Activated CD4-positive, alpha-beta T cell treated with anti-CD3 and anti-CD28 coated beads, Interleukin-2, amount 10 ng/mL, durations not matched to agents 24 days and 14 days (primary cell): ENCODE measurements at places on chromosomes 1 and 21. TPM values are rescaled to one million over a fixed set of nuclear protein-coding genes. Genes with fewer than 3 reads are reported as not detected.
A peak's percentile ranks its signal among the peaks of the same experiment; 100 is the strongest.

Gene OR14I1
- not detected in 2 replicates for total RNA-seq

Gene OR2T35
- not detected in 2 replicates for total RNA-seq

Gene TP53BP2
- 37.1 and 47.7 TPM in 2 replicates for total RNA-seq

Gene C1orf94
- not detected in 2 replicates for total RNA-seq

Gene STMN1
- 247 and 255 TPM in 2 replicates for total RNA-seq

Gene CLCA1
- not detected in 2 replicates for total RNA-seq

Gene SNAP47
- 28.6 and 30.9 TPM in 2 replicates for total RNA-seq

- no peak overlapping the region for H3K4me3 ChIP-seq
- DNase-seq, result no peak
- H3K27me3 ChIP-seq, result no peaks in the 10 kb centered on the region
- peaks cover 2% of the 10 kb centered on the region for H3K36me3 ChIP-seq
- no peak overlapping the region for H3K27ac ChIP-seq
- H3K4me1 ChIP-seq, result no peaks in the 10 kb centered on the region
Observed at GRCh38 chr1:6275826-6276782, 15.2 kb upstream of the GPR153 start.

DNA sequence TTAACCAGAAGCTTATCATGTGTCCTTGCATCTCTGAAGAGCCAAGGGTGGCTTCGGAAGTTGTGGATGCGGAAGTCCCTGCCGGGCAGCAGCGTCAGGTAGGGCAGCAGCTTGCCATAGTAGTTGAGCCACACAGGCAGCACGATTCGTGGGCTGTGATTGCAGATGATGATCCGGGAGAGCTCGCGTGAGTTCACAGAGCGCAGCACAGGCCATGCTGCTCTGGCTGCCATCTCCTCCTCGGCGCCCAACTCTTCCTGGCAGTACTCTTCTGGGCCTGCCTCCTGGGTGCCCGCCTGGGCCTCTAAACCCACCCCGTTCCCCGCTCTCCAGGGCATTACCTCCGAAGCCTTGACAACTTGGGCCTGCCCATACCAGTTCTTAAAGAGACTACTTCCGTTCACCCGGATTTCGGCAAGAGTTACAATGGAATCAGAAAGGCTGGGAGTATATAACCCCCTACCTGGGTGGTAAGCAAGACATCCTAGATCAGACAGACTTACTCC, at the start of gene VHLL:
TSS of gene VHLL (minus strand) at position 456 of the 506 bp plus-strand sequence. CDS start at position 338, 118 bp downstream.
- DNase-seq, result no peak
- peaks cover 15% of the 10 kb centered on the region for H3K4me1 ChIP-seq
- H3K27ac ChIP-seq, result no peak within 1 kb of the TSS
- no peaks in the 10 kb centered on the region for H3K27me3 ChIP-seq

GRCh38 chr1:59289570-59289969, 7.3 kb upstream of the FGGY start:
- H3K27ac ChIP-seq, result no peak overlapping the region
- no peaks in the 10 kb centered on the region for H3K36me3 ChIP-seq
- DNase-seq, result no peak
- H3K4me1 ChIP-seq, result peaks cover 17% of the 10 kb centered on the region
- peaks cover 20% of the 10 kb centered on the region for H3K27me3 ChIP-seq

- H3K27me3 ChIP-seq, result peaks cover 6% of the 10 kb centered on the region
- H3K36me3 ChIP-seq, result no peaks in the 10 kb centered on the region
- H3K27ac ChIP-seq, result no peak overlapping the region
Observed at GRCh38 chr1:184302346-184302745, 84.5 kb upstream of the C1orf21 start.

GRCh38 chr21:35565204-35565611, 495.1 kb downstream of the SETD4 start:
- peaks cover 11% of the 10 kb centered on the region for H3K27me3 ChIP-seq
- DNase-seq, result no peak
- H3K36me3 ChIP-seq, result no peaks in the 10 kb centered on the region
- H3K4me3 ChIP-seq, result no peak overlapping the region
- H3K27ac ChIP-seq, result no peak overlapping the region
- H3K4me1 ChIP-seq, result no peaks in the 10 kb centered on the region

DNA sequence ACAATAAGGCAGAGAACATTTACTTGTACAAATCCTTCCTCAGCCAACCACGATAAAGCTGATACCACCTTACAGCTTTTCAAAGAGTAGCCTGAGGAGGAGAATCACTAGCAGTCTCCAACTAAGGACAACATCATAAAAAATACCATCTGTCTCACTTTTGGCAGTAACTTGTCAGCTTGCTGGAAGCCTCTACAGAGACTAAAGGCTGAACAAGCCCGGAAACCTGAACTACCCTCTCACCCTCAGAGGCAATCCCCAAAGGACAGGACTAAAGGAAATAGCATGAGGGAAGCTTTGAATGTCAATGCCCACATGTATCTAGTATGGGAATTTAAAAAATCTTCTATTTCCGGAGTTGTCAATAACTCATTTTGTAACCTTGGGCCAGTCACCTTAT, 10.6 kb downstream of the SRSF4 start:
- H3K27ac ChIP-seq, result no peak overlapping the region
- DNase-seq, result no peak
- H3K4me3 ChIP-seq, result peak overlapping the region; percentile 65
- H3K4me1 ChIP-seq, result peaks cover 53% of the 10 kb centered on the region

DNA sequence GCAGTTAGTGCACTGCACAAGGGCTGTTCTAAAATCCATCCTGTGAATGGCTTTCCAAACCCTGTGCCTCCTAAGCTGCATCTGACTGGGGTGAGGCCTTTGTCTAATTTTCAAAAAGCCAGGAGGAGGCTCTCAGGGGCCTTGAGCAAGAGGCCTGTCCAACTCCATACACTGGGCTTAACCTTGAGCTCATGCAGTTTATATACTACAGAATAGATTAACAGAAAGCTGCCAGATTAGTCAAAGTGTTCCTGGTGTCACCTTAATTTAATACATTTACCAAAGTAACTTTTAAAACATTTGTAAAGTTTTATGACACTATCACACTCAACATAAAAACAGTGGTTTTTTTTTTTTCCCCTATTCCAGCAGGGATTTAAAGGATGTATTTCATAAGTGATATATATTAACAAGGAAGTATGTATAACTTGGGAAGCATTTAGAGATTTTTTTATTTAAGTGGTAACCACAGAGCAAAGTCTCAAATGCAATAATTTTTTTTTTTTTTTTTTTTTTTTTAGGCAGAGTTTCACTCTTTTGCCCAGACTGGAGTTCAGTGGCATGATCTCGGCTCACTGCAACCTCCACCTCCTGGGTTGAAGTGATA, 23.3 kb downstream of the CTH start:
- peaks cover 21% of the 10 kb centered on the region for H3K36me3 ChIP-seq
- H3K27ac ChIP-seq, result no peak overlapping the region
- no peaks in the 10 kb centered on the region for H3K27me3 ChIP-seq
- peaks cover 12% of the 10 kb centered on the region for H3K4me1 ChIP-seq
- H3K4me3 ChIP-seq, result no peak overlapping the region
- DNase-seq, result no peak

GRCh38 chr1:224308064-224308463, 21.9 kb downstream of the NVL start:
- no peaks in the 10 kb centered on the region for H3K27me3 ChIP-seq
- H3K4me3 ChIP-seq, result no peak overlapping the region
- H3K4me1 ChIP-seq, result no peaks in the 10 kb centered on the region
- peaks cover 44% of the 10 kb centered on the region for H3K36me3 ChIP-seq
- H3K27ac ChIP-seq, result no peak overlapping the region
- DNase-seq, result no peak

GRCh38 chr1:109243860-109244552, 5.3 kb upstream of the CELSR2 start:
- H3K4me3 ChIP-seq, result no peak overlapping the region
- H3K27me3 ChIP-seq, result peaks cover 26% of the 10 kb centered on the region
- H3K36me3 ChIP-seq, result peaks cover 7% of the 10 kb centered on the region
- DNase-seq, result no peak
- no peak overlapping the region for H3K27ac ChIP-seq

GRCh38 chr1:21205416-21205815, 28.7 kb upstream of the EIF4G3 start:
- H3K27me3 ChIP-seq, result no peaks in the 10 kb centered on the region
- no peak for DNase-seq
- no peak overlapping the region for H3K27ac ChIP-seq
- H3K4me3 ChIP-seq, result no peak overlapping the region
- H3K36me3 ChIP-seq, result no peaks in the 10 kb centered on the region

DNA sequence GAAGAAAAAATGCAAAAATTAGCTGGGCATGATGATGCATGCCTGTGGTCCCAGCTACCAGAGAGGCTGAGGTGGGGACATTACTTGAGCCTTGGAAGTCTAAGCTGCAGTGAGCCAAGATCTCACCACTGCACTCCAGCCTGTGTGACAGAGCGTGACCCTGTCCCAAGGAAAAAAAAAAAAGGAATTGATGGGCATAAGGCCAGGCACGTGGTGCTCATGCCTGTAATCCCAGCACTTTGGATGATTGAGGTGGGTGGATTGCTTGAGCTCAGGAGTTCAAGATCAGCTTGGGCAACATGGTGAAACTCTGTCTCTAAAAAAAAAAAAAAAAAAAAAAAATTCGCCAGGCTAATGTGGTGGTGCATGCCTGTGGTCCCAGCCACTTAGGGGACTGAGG, 55.8 kb upstream of the ATP2B4 start:
- peaks cover 9% of the 10 kb centered on the region for H3K27me3 ChIP-seq
- no peak overlapping the region for H3K27ac ChIP-seq
- no peaks in the 10 kb centered on the region for H3K4me1 ChIP-seq
- no peak for DNase-seq
- H3K4me3 ChIP-seq, result no peak overlapping the region
- no peaks in the 10 kb centered on the region for H3K36me3 ChIP-seq

- H3K27me3 ChIP-seq, result peaks cover 2% of the 10 kb centered on the region
- no peak overlapping the region for H3K27ac ChIP-seq
- no peaks in the 10 kb centered on the region for H3K36me3 ChIP-seq
- DNase-seq, result no peak
Observed at GRCh38 chr1:2133879-2134215, 60.7 kb downstream of the FAAP20 start.

GRCh38 chr1:15618655-15619525, 1.6 kb downstream of the DDI2 start:
- H3K27me3 ChIP-seq, result no peaks in the 10 kb centered on the region
- peak overlapping the region; percentile 94 for H3K27ac ChIP-seq
- peak overlapping the region; percentile 90 for H3K4me3 ChIP-seq
- H3K36me3 ChIP-seq, result peaks cover 18% of the 10 kb centered on the region
- peaks cover 38% of the 10 kb centered on the region for H3K4me1 ChIP-seq

DNA sequence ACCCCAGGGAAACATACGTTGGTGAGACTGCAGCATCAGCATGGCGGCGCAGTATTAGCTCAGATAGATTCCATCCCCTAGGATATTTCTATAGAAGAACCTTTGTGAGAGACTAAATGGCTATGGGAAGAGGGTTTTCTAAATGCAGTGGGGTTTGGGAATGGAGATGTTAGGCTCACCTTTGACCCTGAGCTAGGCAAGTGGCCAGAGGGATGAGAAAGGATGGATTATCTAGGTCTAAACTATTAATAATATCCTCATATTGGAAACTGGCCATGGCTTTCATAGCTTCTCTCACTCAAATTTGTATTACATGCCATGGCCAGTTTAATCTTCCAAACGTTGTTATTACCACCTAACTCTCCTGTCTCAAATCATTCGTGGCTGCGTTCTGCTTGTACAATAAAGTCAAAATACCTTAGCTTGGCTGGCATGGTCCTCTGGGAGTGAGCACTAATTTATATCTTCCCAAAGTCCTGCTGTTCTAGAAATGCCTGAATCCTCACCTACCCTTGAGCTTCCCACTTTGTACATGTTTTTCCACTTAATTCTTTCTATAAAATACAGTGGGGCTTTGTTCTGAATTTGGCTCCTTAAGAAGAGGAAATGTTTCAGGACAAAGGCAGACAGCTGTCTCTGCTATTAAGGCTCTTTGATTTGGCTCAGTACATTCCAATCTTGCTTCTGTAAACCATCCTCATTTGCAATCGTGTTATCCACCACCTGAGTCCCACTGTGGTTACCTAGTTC, 31.0 kb upstream of the COG2 start:
- no peak overlapping the region for H3K4me3 ChIP-seq
- no peak for DNase-seq
- H3K36me3 ChIP-seq, result no peaks in the 10 kb centered on the region
- H3K27ac ChIP-seq, result no peak overlapping the region

GRCh38 chr1:167221126-167221737, 546 bp downstream of the POU2F1 start:
- peaks cover 2% of the 10 kb centered on the region for H3K27me3 ChIP-seq
- H3K27ac ChIP-seq, result peak overlapping the region; percentile 99
- peaks cover 4% of the 10 kb centered on the region for H3K36me3 ChIP-seq
- peak; percentile 83 for DNase-seq

- no peaks in the 10 kb centered on the region for H3K4me1 ChIP-seq
- peaks cover 36% of the 10 kb centered on the region for H3K27me3 ChIP-seq
- H3K36me3 ChIP-seq, result no peaks in the 10 kb centered on the region
- no peak overlapping the region for H3K27ac ChIP-seq
Observed at GRCh38 chr1:44453798-44454349, 48.8 kb downstream of the RNF220 start.

DNA sequence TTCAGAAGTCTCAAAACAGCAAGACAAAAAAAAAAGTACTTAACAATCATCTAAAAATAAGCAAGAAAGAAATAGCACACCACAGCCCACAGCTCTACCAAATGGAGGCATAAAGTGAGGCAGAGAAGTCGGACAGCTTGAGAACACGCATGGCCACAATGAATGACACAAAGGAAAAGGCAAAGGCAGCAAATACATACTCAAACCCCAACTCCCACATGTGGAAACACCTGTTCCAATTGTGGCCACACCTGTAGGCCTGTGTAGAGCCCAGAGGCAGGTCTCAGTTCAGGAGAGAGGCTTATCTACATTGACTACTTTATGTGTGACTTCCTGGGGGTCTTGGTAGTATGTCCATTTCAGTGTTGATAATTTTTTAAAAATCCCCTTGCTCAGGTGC, 543.5 kb downstream of the LMO4 start:
- peaks cover 3% of the 10 kb centered on the region for H3K27me3 ChIP-seq
- H3K36me3 ChIP-seq, result no peaks in the 10 kb centered on the region
- no peaks in the 10 kb centered on the region for H3K4me1 ChIP-seq
- no peak for DNase-seq

DNA sequence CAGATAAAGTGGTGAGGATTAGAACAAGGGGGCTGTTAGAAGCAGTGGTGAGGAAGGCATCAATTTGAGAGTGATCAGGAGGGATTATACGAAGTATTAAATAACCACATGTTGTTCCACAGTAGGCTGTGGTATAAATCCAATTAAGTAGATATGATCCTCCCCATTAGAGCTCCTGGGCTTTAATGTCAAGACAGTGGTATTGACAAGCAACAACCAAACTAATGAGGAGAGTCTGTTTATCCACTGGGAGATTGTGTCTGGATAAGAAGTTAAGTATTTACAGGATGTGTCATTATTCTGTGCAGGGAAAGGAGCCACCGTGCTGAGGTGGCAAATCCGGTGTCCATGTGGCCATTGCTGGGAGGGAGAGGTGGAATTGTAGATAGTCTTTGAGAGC, 5.8 kb downstream of the ACTN2 start:
- peaks cover under 1% of the 10 kb centered on the region for H3K4me1 ChIP-seq
- H3K27ac ChIP-seq, result no peak overlapping the region
- H3K27me3 ChIP-seq, result peaks cover 31% of the 10 kb centered on the region
- H3K4me3 ChIP-seq, result no peak overlapping the region
- no peak for DNase-seq

GRCh38 chr1:248751142-248751541, 4.4 kb downstream of the LYPD8 start:
- peak; percentile 58 for DNase-seq
- no peaks in the 10 kb centered on the region for H3K36me3 ChIP-seq
- no peak overlapping the region for H3K27ac ChIP-seq
- H3K4me1 ChIP-seq, result peaks cover 5% of the 10 kb centered on the region
